ENCODE measurements at places on chromosomes 5 and 9.

DNA sequence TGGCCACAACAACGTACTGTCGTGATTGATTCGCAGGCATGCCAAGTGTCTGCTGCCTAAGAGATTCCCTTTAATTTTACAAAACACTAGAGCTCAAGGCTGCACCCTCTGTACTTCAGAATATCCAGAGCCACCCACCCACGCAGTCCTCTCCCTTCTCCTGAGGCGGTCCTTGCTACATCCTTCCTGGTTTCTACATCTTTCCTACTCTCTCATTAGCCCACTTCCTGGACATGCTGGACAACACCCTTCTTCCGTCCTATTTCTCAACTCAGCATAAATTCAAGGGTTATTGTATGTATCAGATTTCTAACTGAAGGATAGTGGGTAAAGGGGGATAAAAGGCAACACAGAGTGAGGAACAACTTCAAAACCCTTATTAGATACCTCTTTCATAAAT lies 148.4 kb upstream of the MAP3K1 start:
- no peaks in the 10 kb centered on the region for H3K36me3 ChIP-seq
- DNase-seq, result no peak
- H3K27me3 ChIP-seq, result 0 out of 2 replicates have a peak, but pooled peaks cover 6% of the 10 kb centered on the region
- no peaks in the 10 kb centered on the region for H3K4me1 ChIP-seq

DNA sequence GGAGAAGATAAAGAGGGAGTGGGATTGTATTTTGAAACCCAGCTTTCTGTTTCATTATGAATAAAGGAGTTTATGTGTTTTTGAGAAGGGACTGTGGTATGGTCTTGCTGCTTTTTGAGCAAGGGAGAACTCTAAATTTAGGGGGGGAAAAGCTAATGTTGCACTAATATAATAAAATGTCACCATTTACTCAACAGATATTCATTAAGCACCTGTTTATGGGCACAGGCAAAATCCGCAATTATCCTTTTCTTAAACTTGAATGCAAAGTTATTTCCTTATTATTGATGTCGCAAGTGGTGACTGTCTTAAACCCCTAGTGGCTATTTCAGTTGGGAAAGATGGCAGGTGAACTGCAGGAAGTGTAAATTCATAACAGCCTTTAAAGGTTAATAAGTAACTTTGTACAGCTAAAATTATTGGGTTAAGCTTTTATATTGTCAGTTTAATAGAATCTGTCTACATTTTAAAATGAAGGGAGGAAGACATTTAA lies 1.5 kb downstream of the CDC42SE2 start:
- H3K27ac ChIP-seq, result no peak overlapping the region
- no peaks in the 10 kb centered on the region for H3K36me3 ChIP-seq
- H3K4me1 ChIP-seq, result peaks cover 6% of the 10 kb centered on the region
- no peaks in the 10 kb centered on the region for H3K27me3 ChIP-seq
- no peak for DNase-seq

GRCh38 chr9:136412962-136413361 lies 2.5 kb downstream of the PMPCA start:
- H3K4me1 ChIP-seq, result peaks cover 5% of the 10 kb centered on the region
- no peaks in the 10 kb centered on the region for H3K27me3 ChIP-seq
- no peak overlapping the region for H3K4me3 ChIP-seq
- peaks cover 58% of the 10 kb centered on the region for H3K36me3 ChIP-seq
- no peak overlapping the region for H3K27ac ChIP-seq
- no peak for DNase-seq

GRCh38 chr9:129176701-129177442 lies 1.2 kb downstream of the IER5L start:
- H3K27me3 ChIP-seq, result peaks cover 11% of the 10 kb centered on the region
- H3K27ac ChIP-seq, result peak overlapping the region; percentile 9
- no peaks in the 10 kb centered on the region for H3K36me3 ChIP-seq
- H3K4me1 ChIP-seq, result peaks cover 13% of the 10 kb centered on the region
- H3K4me3 ChIP-seq, result peak overlapping the region; percentile 68

DNA sequence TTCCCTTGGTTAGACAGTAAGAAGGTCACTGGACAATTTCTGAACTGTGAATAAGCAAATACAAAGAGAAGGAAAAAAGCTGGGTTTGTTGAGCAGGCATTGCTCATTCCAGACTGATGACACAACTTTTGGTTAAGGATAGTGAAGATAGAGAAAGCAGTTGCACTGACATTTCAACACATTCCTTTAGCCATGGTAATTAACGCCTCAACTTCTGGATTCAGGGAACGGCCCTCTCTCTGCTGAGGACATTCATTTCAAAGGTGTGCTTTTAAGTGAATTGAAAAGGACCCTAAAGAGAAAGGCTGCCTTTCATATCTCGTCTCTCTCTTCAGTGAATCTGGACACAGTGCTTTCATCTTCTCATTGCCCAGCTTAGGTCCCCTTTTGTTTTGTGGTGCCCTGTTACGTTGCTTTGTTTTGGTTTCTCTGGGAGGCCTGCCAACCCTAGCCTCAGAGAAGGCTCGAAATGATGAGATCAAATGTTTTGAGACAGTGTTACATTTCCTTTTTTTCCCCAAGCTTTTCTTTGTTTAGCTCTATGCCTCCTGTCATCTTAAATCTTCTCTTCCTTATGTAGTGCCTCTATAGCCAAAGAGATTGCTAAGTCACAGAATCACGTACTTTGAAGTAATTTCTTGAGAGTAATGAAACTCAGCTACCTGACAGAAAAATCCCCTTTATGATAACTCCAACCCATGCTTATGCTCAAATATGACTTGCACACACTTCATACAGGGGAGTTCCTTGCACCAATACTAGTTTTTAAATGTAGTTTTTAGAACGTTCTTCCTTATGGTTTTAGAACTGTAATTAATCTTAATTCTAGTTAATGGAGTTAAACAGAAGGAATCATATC lies 94.4 kb upstream of the IFNE start:
- H3K27ac ChIP-seq, result peak overlapping the region; percentile 84
- H3K36me3 ChIP-seq, result no peaks in the 10 kb centered on the region
- peaks cover 7% of the 10 kb centered on the region for H3K4me1 ChIP-seq
- peak overlapping the region; percentile 51 for H3K4me3 ChIP-seq
- no peaks in the 10 kb centered on the region for H3K27me3 ChIP-seq

GRCh38 chr5:150500328-150500841 lies 7.5 kb upstream of the NDST1 start:
- peaks cover 32% of the 10 kb centered on the region for H3K4me1 ChIP-seq
- H3K36me3 ChIP-seq, result no peaks in the 10 kb centered on the region
- no peak for DNase-seq
- H3K4me3 ChIP-seq, result no peak overlapping the region

GRCh38 chr5:11903121-11903613 lies 1.1 kb downstream of the CTNND2 start:
- H3K27me3 ChIP-seq, result no peaks in the 10 kb centered on the region
- H3K36me3 ChIP-seq, result no peaks in the 10 kb centered on the region
- no peaks in the 10 kb centered on the region for H3K4me1 ChIP-seq
- no peak for DNase-seq
- no peak overlapping the region for H3K4me3 ChIP-seq

DNA sequence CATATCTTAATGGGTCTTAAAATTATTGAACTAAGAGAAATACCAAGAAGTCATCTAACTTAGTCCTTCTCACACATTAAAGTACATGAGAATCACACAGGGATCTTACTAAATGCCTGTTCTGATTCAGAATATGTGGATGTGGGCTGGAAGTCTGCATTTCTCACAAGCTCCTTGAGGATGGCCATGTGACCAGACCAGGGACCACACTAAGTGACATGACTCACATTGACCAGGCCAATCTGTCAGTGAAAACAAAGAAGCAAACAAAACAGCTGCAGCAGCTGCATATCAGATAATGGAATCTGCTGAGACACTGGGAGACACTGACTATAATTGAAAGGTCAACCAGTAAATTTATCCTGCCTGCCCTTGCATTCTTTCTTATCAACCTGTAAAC lies 110.5 kb downstream of the ADAMTS12 start:
- no peaks in the 10 kb centered on the region for H3K27me3 ChIP-seq
- peak; percentile 91 for DNase-seq
- H3K36me3 ChIP-seq, result no peaks in the 10 kb centered on the region
- peaks cover 21% of the 10 kb centered on the region for H3K4me1 ChIP-seq
- peak overlapping the region; percentile 3 for H3K4me3 ChIP-seq

DNA sequence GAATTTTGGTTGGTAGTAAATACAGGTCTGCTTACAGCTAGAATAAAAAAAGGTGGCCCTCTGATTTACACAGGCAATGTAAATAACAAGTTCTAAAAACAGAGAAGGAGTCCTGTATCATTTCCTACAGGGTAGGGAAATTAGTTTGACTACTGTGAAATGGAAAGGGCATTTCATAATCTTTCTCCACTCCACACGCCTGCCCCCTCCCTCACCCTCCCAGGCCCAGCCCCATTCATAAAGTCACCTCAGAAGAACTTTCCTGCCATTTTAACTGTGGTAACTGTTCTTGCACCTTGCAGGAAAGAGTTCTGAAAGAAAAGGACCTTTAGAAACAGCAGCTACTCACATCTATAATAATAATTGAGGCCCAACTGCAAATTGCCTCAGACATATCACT lies 69.7 kb downstream of the MEF2C start:
- H3K27me3 ChIP-seq, result no peaks in the 10 kb centered on the region
- no peak overlapping the region for H3K4me3 ChIP-seq
- peaks cover 24% of the 10 kb centered on the region for H3K36me3 ChIP-seq
- no peak for DNase-seq
- no peak overlapping the region for H3K27ac ChIP-seq

- H3K4me1 ChIP-seq, result no peaks in the 10 kb centered on the region
- peak overlapping the region; percentile 21 for H3K4me3 ChIP-seq
- peaks cover 48% of the 10 kb centered on the region for H3K36me3 ChIP-seq
- no peaks in the 10 kb centered on the region for H3K27me3 ChIP-seq
- H3K27ac ChIP-seq, result no peak overlapping the region
These were observed 8.5 kb downstream of the PRR7 start for GRCh38 chr5:177455036-177455660.

DNA sequence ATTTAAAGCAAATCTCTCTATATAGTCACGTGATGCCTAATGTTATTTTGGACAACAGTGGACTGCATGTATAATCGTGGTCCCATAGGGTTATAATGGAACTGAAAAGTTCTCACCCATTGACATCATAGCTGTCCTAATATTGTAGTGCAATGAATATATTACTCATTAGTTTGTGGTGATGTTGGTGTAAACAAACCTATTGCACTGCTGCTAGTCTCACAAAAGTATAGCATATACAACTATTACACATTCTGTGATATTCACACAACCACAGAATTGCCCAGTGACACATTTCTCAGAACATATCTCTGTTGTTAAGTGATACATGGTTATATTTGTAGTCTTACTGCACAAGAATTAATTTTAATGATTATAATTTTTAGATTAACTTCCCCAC lies 37.7 kb downstream of the IPO11 start:
- H3K4me3 ChIP-seq, result no peak overlapping the region
- no peaks in the 10 kb centered on the region for H3K4me1 ChIP-seq
- H3K27me3 ChIP-seq, result no peaks in the 10 kb centered on the region
- H3K27ac ChIP-seq, result no peak overlapping the region
- no peak for DNase-seq
- H3K36me3 ChIP-seq, result peaks cover 29% of the 10 kb centered on the region

DNA sequence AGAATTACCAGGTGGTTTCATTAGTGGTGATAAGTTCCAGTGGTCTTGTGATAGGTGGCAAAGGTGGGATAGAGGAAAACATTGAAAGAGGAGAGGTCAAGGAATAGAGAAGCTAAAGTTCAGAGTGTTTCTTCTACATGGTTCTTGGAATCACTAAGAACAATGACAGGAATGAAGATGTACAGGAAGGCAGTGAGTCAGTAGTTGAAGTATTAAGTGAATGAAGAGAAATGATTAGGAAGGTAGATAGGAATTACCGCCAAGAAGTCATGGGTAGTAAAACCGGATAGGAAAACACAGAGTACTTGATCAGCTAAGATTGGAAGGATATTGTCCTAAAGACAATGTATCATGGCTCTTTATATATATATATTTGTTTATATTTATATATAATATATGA lies 37.9 kb upstream of the RASA1 start:
- H3K27me3 ChIP-seq, result no peaks in the 10 kb centered on the region
- H3K4me3 ChIP-seq, result no peak overlapping the region
- DNase-seq, result no peak

DNA sequence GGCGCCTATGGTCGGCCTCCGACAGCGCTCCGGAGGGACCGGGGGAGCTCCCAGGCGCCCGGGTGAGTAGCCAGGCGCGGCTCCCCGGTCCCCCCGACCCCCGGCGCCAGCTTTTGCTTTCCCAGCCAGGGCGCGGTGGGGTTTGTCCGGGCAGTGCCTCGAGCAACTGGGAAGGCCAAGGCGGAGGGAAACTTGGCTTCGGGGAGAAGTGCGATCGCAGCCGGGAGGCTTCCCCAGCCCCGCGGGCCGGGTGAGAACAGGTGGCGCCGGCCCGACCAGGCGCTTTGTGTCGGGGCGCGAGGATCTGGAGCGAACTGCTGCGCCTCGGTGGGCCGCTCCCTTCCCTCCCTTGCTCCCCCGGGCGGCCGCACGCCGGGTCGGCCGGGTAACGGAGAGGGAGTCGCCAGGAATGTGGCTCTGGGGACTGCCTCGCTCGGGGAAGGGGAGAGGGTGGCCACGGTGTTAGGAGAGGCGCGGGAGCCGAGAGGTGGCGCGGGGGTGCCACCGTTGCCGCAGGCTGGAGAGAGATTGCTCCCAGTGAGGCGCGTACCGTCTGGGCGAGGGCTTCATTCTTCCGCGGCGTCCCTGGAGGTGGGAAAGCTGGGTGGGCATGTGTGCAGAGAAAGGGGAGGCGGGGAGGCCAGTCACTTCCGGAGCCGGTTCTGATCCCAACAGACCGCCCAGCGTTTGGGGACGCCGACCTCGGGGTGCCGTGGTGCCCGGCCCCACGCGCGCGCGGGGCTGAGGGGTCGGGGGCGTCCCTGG lies 561 bp downstream of the DAPK1 start:
- H3K27me3 ChIP-seq, result no peaks in the 10 kb centered on the region
- DNase-seq, result peak; percentile 80
- peak overlapping the region; percentile 94 for H3K27ac ChIP-seq
- H3K4me1 ChIP-seq, result peaks cover 32% of the 10 kb centered on the region
- H3K36me3 ChIP-seq, result peaks cover 13% of the 10 kb centered on the region

- no peak overlapping the region for H3K4me3 ChIP-seq
- no peak for DNase-seq
- H3K27ac ChIP-seq, result no peak overlapping the region
- H3K36me3 ChIP-seq, result no peaks in the 10 kb centered on the region
These were observed 3.3 kb upstream of the TTC39B start for GRCh38 chr9:15310107-15310850.

DNA sequence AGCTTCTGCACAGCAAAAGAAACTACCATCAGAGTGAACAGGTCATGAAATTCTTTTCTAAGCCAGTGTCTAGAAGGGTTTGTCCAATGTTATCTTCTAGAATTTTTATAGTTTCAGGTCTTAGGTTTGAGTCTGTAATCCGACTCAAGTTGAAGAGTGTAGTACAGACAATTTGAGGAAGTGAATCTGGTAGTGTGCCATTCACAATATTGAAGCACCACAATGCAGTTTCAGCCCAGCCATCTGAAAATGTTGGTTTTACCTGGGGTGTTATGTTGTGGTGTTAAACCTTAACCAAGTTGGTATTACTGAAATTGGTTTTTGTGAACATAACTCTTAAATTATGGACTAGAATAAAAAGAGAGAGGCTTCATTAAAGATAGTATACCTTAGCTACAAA lies 77.2 kb downstream of the ADAMTS16 start:
- no peak overlapping the region for H3K4me3 ChIP-seq
- H3K36me3 ChIP-seq, result no peaks in the 10 kb centered on the region
- H3K27ac ChIP-seq, result no peak overlapping the region
- H3K4me1 ChIP-seq, result no peaks in the 10 kb centered on the region

Measured in SJCRH30 (cell line).